ENCODE measurements at places on chromosomes 6 and 20.

DNA sequence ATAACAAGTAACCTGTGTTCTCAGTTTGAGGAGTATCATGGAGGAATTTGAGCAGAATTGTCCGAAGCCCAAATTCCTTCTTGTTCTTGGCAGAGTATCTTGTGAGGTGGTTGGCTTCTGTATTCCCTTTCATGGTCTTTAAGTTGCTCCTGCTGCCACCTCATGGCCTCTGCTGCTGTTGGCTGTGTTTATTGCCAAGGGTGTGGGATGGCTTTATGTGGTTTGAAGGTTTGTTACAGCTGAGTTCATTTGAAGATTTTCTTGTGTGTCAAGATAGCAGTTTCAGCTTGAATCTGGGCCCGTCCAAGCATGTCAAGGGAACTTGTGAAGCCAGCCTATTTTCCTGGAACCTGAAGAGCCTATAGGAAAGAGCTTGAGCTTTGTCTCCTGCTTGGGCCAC, 20.2 kb upstream of the TTK start:
- H3K4me3 ChIP-seq = no peak overlapping the region
- DNase-seq = no peak
- H3K27ac ChIP-seq = no peak overlapping the region
- peaks cover 5% of the 10 kb centered on the region for H3K27me3 ChIP-seq
- H3K4me1 ChIP-seq = no peaks in the 10 kb centered on the region

- no peaks in the 10 kb centered on the region for H3K4me1 ChIP-seq
- DNase-seq = no peak
- H3K4me3 ChIP-seq = no peak overlapping the region
- H3K27me3 ChIP-seq = no peaks in the 10 kb centered on the region
- H3K36me3 ChIP-seq = no peaks in the 10 kb centered on the region
- no peak overlapping the region for H3K27ac ChIP-seq
Measured at GRCh38 chr6:51617751-51618150, 469.7 kb downstream of the PKHD1 start.

GRCh38 chr6:169210611-169211010, 43.0 kb downstream of the THBS2 start:
- H3K4me1 ChIP-seq = peaks cover 44% of the 10 kb centered on the region
- H3K36me3 ChIP-seq = peaks cover 42% of the 10 kb centered on the region
- no peak overlapping the region for H3K27ac ChIP-seq
- peaks cover 7% of the 10 kb centered on the region for H3K27me3 ChIP-seq
- no peak for DNase-seq

DNA sequence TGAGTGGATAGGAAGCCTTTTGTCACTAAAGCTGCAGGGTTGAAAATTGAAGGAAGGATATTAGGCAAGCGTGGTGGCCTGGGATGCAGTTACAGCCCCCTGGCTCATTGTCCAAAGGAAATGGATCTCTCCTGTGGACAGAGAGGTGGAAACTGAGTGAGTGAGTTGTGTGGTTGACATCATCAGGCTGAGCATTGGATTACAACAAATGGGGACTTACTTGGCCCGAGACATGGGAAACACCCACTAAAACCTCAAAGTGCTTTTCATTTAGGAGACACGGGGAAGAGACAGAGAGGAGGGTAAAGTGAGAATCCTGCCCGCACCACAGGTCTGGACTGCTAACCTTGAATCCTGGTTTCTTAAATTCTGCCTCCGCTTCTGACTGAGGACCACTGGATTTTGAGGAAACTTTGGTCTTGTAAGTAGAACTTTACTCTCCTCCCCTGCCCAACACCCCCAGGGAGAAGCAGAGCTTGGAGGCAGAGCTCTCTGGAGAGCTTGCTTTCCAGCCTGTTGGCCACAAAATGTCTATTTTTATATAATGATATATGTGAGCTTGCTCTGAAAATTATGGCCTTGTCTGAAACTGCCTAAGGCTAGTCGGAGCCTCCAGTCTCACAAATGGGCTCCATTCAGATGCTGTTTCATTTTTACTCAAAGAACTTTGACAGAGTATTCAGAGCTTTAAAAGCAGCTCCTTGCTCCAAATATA, at the start of gene PKIG:
PKIG (plus strand) TSS at position 269 of the 715 bp plus-strand sequence. CDS start 31,978 bp downstream, outside the sequence.
- DNase-seq = no peak
- H3K4me1 ChIP-seq = peaks cover 16% of the 10 kb centered on the region
- H3K36me3 ChIP-seq = no peaks in the 10 kb centered on the region
- H3K27me3 ChIP-seq = peaks cover 2% of the 10 kb centered on the region

- no peaks in the 10 kb centered on the region for H3K36me3 ChIP-seq
- DNase-seq = no peak
- H3K4me1 ChIP-seq = no peaks in the 10 kb centered on the region
- no peak overlapping the region for H3K27ac ChIP-seq
- no peak overlapping the region for H3K4me3 ChIP-seq
- peaks cover 29% of the 10 kb centered on the region for H3K27me3 ChIP-seq
Measured at GRCh38 chr6:3500262-3501014, 43.6 kb upstream of the SLC22A23 start.

- peaks cover 27% of the 10 kb centered on the region for H3K4me1 ChIP-seq
- peak overlapping the region; percentile 10 for H3K27ac ChIP-seq
- H3K4me3 ChIP-seq = no peak overlapping the region
- peaks cover 4% of the 10 kb centered on the region for H3K36me3 ChIP-seq
Measured at GRCh38 chr6:100117680-100118079, 123.7 kb upstream of the MCHR2 start.

- H3K4me3 ChIP-seq = no peak overlapping the region
- no peaks in the 10 kb centered on the region for H3K36me3 ChIP-seq
- peaks cover 6% of the 10 kb centered on the region for H3K27me3 ChIP-seq
- DNase-seq = peak; percentile 72
Measured at GRCh38 chr20:2005831-2006426, 12.1 kb upstream of the PDYN start.

- no peak for DNase-seq
- H3K4me3 ChIP-seq = no peak overlapping the region
- peaks cover 2% of the 10 kb centered on the region for H3K36me3 ChIP-seq
- H3K27ac ChIP-seq = no peak overlapping the region
Measured at GRCh38 chr20:2365666-2366065, 15.0 kb upstream of the TGM6 start.

GRCh38 chr20:5880326-5880725, 70.0 kb downstream of the TRMT6 start:
- no peaks in the 10 kb centered on the region for H3K36me3 ChIP-seq
- H3K4me1 ChIP-seq = peaks cover 4% of the 10 kb centered on the region
- peaks cover 21% of the 10 kb centered on the region for H3K27me3 ChIP-seq
- DNase-seq = no peak
- no peak overlapping the region for H3K4me3 ChIP-seq

- DNase-seq = no peak
- H3K36me3 ChIP-seq = peaks cover 2% of the 10 kb centered on the region
- peaks cover 60% of the 10 kb centered on the region for H3K27me3 ChIP-seq
Measured at GRCh38 chr20:676967-677366, 1.4 kb upstream of the SCRT2 start.

DNA sequence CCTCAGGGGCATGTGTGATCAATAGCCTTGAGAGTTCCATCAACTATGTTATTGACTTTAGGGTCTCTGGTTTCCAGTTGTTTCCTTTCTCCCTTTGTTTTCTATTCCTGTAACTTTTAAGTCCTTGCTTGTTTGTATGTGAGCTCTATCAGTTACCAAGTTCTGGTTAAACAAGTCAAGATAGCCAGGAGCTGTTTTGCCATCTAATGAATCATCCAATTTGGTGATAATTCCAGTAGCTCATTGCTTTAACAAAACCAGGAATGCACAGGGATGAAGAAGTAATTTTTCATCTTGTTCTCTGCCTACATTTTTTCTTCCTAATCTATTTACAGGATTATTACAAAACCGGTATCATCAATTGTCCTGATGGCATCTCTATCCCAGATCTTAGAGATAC, 36.5 kb downstream of the KCTD20 start:
- peaks cover 54% of the 10 kb centered on the region for H3K36me3 ChIP-seq
- H3K4me1 ChIP-seq = peaks cover 8% of the 10 kb centered on the region
- H3K27ac ChIP-seq = no peak overlapping the region
- H3K27me3 ChIP-seq = no peaks in the 10 kb centered on the region

DNA sequence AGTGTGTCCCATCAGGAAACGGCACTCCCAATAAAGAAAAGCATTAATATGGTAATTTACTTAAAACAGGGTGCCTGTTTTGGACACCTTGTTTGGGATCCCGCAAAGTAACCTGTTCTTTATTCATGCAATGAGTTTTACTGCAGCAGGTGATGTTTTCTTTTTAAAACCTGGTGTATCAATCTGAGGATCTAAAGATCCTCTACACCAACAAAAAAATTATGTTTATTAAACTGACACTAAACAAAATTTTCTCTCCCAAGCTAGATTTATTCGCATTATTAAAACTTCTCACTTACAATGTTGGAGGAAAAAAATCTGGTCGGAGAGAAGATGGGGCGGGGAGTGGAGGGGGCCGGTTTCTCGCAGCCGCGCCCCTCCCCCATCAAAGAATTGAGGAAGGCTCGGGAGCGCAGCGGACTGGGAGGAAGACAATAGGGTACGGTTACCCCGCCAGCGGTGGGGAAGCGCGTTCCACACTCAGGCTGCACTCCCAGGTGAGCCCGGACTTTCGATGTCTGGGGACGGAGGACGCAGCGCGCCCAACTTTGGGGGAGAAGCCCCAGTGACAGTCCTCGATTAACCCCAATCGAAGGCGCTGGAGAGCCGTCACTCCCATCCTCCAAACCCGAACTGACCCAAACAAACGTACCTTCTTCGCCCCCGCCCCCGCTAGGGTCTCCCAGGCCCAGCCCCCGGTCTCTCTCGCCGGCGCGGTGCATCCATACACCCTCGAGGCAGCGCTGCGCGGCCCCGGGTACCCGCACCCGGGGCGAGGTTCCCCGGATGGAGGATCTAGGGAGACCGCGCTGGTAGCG, 1.3 kb downstream of the CD24 start:
- peak overlapping the region; percentile 43 for H3K4me3 ChIP-seq
- no peak overlapping the region for H3K27ac ChIP-seq

DNA sequence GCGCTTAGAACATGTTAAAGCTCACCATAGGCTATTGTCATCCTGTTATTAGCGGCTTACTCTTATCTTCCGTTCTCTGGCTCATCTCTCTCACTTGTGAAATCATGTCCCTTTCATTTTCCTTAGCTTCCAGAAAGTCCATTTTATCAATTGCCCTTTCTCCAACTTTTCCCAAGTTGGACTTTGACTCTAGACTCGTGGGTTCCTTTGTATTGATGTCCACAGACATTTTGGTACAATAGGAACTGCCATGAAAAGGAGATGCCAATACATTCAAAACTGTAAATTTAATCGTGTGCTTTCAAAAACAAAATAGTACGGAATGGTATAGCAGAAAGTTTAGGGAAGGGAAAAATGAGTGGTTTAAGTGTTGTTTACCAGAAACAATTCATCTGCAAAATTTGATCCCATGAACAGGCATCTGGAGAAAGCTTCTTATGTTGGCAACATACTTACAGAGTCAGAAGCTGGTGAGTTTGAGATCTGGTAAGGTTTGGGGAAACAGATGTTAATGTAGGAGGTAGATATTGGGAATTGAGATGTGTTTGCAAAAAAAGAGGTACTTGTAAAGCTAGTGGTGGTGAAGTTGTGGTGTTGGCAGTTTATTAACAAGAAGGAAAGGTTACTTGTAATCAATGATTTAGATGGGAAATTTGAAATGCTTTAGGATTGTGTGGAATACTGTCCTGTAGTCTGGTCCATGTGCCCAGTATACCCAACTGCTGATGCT, 10.2 kb upstream of the HIVEP1 start:
- peaks cover 8% of the 10 kb centered on the region for H3K27me3 ChIP-seq
- H3K36me3 ChIP-seq = no peaks in the 10 kb centered on the region
- H3K4me1 ChIP-seq = no peaks in the 10 kb centered on the region
- no peak for DNase-seq
- no peak overlapping the region for H3K4me3 ChIP-seq

GRCh38 chr20:6421321-6422248, 298.8 kb upstream of the FERMT1 start:
- no peaks in the 10 kb centered on the region for H3K4me1 ChIP-seq
- no peak overlapping the region for H3K4me3 ChIP-seq
- H3K27me3 ChIP-seq = no peaks in the 10 kb centered on the region
- no peak for DNase-seq
- H3K36me3 ChIP-seq = no peaks in the 10 kb centered on the region
- H3K27ac ChIP-seq = no peak overlapping the region

GRCh38 chr6:10886691-10887502, at the start of gene SYCP2L:
TSS of gene SYCP2L (plus strand) at chr6:10887052. CDS start at chr6:10887127, 75 bp downstream.
- peaks cover 81% of the 10 kb centered on the region for H3K27me3 ChIP-seq
- H3K4me1 ChIP-seq = peaks cover 9% of the 10 kb centered on the region
- peak within 1 kb of the TSS; percentile 45 for H3K4me3 ChIP-seq
- no peak within 1 kb of the TSS for H3K27ac ChIP-seq
- no peak for DNase-seq

DNA sequence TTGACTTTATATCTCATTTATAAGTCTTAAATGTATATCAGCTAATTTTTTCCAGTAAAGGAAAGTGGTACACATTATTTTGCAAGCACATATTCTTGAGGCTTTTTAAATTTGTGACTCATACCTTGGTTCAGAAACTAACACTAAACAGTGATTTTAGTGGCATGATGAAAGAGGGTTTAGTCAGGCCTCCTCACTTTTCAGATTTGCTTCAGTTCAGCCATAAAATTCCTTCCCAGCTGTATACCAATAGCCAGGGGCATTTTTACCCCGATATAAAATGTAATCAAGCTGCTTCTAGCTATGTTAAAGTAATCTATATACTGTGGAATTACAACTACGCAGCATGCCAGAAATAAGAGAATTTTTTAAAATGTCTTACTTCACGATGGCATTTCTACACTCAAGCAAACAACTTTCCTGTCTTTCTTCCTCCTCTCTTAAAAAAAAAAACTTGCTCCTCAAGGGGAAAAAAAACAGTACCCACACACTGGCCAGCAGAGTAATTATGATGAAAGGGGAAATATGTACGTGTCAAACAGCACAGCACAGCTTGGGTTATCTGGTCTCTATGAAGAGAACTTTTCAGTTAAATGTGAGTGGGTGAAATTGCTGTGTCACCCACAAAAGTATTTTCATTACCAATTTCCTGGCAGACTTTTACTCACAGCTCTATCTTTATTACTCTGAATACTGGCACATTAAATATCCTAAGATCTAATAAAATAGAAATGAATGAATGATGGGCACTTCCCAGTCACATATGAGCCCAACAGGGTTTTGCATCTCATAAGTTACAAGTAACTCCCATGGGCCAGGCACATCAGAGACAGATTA, 244.8 kb upstream of the TENT5A start:
- DNase-seq = no peak
- H3K4me3 ChIP-seq = no peak overlapping the region
- H3K27me3 ChIP-seq = no peaks in the 10 kb centered on the region
- H3K4me1 ChIP-seq = no peaks in the 10 kb centered on the region
- no peak overlapping the region for H3K27ac ChIP-seq
- H3K36me3 ChIP-seq = no peaks in the 10 kb centered on the region

GRCh38 chr6:90537723-90538258, 49.1 kb downstream of the MAP3K7 start:
- no peak overlapping the region for H3K27ac ChIP-seq
- no peak for DNase-seq
- H3K27me3 ChIP-seq = no peaks in the 10 kb centered on the region
- H3K4me3 ChIP-seq = no peak overlapping the region

Measured in activated CD8-positive, alpha-beta memory T cell treated with anti-CD3 and anti-CD28 coated beads, Interleukin-2, amount 10 ng/mL, durations not matched to agents 7 days and 5 days (primary cell).